ENCODE measurements at places on chromosomes 16 and 17. TPM values are rescaled to one million over a fixed set of nuclear protein-coding genes. Genes with fewer than 3 reads are reported as not detected.

PRR15L gene
- not detected for total RNA-seq

- no peaks in the 10 kb centered on the region for H3K4me1 ChIP-seq
- H3K4me3 ChIP-seq = no peak overlapping the region
- no peaks in the 10 kb centered on the region for H3K36me3 ChIP-seq
- H3K27me3 ChIP-seq = no peaks in the 10 kb centered on the region
- no peak for DNase-seq
- H3K27ac ChIP-seq = no peak overlapping the region
These were observed 331.0 kb upstream of the CCL2 start for GRCh38 chr17:33924104-33924503.

ALOX12B gene
- not detected for total RNA-seq

MT1H gene
- total RNA-seq = not detected

DNA sequence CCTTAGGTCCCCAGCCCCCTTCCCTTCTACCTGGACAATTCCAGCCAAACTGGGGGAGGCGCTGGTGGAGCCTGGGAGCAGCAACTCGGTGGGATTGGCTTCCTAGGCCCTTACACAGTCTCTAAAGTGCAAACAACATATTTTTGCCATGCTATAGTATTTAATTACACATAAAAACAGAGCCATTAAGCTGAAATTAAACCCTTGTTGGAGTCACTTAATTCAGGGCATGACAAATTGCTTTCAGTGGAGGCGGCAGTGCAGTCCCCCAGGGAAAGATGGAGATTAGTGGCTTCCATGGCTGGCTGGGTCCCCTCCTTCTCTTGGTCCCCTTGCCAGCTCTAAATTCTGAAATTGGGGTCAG is 17.3 kb downstream of the IGFBP4 start:
- H3K36me3 ChIP-seq = no peaks in the 10 kb centered on the region
- no peak for DNase-seq
- no peaks in the 10 kb centered on the region for H3K27me3 ChIP-seq
- no peak overlapping the region for H3K27ac ChIP-seq

HOXB2 gene
- total RNA-seq = 27.1 TPM

GRCh38 chr17:27446569-27447301 is 9.5 kb upstream of the KSR1 start:
- peaks cover 6% of the 10 kb centered on the region for H3K4me1 ChIP-seq
- DNase-seq = no peak
- no peaks in the 10 kb centered on the region for H3K36me3 ChIP-seq
- no peaks in the 10 kb centered on the region for H3K27me3 ChIP-seq

DNA sequence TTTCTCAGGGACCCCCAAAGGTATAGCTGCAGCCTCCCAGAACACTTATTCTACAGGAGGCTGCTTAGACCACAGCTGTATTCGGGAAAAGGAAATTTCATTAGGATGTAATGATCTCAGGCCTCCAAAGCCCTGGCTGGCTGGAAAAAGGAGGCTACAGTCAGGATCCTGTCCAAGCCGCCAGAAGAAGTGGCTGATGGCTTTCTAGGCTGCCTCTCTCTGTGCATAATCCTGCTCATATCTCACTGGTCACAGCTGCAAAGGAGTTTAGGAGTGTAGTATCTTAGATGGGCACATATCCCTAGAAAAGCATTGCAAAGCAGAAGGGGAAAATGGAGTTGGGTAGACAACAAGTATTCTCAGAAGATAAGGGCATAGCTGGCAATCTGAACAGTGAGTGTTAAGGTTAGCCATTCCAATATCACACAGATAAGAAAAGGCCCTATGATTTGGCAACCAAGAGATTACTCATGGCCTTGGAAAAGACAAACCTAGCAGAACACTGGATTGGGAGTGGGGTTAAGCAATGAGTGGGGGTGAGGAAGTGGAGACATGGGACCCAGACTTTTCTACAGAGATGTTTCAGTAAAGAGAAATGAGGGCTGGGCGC is 26.0 kb upstream of the PRKCA start:
- H3K36me3 ChIP-seq = no peaks in the 10 kb centered on the region
- DNase-seq = peak; percentile 48
- no peaks in the 10 kb centered on the region for H3K27me3 ChIP-seq

KRTAP4-1 gene
- not detected for total RNA-seq

DNA sequence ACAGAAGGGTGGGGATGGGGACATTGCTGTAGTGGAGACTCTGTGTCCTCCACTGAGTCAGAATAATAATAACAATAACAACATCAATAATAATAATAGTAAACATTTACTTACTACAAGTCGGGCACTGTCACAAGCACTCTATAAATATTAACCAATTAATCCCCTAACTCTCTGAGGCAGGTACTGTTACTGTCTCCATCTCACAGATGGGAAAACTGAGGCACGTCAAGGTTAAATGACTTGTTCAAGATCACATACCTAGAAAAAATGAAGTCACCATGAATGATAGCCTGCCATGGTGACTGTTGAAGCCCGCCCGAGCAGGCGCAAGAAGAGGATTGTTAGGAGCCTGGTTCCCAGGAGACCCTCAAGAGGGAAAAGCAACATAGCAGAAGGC is 10.2 kb downstream of the PRR29 start:
- no peak overlapping the region for H3K4me3 ChIP-seq
- H3K36me3 ChIP-seq = no peaks in the 10 kb centered on the region
- H3K4me1 ChIP-seq = peaks cover 34% of the 10 kb centered on the region
- H3K27ac ChIP-seq = no peak overlapping the region

DNA sequence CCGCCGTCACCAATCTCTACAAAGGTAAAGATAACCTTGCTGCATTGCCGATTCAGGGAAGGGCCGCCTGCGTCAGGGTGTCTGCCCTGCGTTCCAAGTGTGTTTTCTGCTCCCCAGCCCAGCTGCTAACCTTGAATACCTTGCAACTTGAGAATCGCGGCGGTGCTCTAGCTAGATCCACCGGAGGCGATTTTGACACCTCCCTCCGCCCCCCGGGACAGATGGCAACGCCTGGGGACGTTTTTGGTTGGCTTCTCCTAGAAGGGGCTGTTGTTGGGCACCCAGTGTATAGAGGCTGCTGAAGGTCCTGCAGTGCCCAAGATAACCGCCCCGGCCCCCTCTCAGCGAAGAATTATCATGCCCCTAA is 1.5 kb downstream of the HAPSTR1 start:
- H3K4me3 ChIP-seq = peak overlapping the region; percentile 65
- H3K27me3 ChIP-seq = no peaks in the 10 kb centered on the region
- peaks cover 58% of the 10 kb centered on the region for H3K4me1 ChIP-seq
- no peaks in the 10 kb centered on the region for H3K36me3 ChIP-seq
- H3K27ac ChIP-seq = peak overlapping the region; percentile 99
- peak; percentile 62 for DNase-seq

DNA sequence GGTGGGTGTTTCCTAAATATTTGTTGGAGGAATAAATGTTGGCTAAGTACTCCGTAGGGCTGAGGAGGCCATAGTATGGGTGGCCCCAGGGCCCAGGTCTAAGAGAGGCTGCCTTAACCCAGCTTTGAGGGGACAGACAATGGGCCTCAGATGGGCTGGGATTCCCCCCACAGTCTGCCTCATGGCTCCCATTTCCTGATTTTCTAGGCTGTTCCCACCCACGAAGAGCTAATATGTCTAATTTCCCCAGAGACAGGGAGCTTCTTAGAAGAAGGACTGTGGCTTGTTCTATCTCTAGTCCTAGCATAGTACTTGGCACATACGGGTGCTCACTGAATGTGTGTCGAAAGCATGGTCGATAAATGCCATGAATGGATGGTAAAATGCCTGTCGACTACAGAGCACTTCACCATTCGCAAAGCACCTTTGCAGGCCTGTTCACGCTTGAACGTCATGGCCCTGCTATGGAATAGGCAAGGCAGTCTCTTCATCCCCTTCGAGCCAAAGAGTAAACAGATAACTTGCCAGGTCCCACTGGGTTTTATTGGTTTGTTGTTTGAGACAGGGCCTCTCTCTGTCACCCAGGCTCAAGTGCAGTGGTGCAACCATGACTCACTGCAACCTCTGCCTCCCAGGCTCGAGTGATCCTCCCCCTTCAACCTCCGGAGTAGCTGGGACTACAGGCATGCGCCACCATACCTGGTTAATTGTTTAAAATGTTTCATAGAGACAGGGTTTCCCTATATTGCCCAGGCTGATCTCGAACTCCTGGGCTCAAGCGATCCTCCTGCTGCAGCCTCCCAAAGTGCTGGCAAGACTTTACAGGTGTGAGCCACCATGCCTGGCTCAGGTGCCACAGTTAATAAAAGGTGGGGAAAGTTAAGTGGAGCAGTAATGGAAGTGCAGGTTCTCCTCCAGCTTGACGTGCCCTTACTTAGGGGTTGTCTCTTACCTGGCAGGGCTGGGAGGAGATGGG is 9.7 kb downstream of the CHAD start:
- H3K27ac ChIP-seq = no peak overlapping the region
- no peaks in the 10 kb centered on the region for H3K27me3 ChIP-seq
- no peak overlapping the region for H3K4me3 ChIP-seq
- no peaks in the 10 kb centered on the region for H3K4me1 ChIP-seq
- H3K36me3 ChIP-seq = peaks cover 21% of the 10 kb centered on the region
- no peak for DNase-seq

DNA sequence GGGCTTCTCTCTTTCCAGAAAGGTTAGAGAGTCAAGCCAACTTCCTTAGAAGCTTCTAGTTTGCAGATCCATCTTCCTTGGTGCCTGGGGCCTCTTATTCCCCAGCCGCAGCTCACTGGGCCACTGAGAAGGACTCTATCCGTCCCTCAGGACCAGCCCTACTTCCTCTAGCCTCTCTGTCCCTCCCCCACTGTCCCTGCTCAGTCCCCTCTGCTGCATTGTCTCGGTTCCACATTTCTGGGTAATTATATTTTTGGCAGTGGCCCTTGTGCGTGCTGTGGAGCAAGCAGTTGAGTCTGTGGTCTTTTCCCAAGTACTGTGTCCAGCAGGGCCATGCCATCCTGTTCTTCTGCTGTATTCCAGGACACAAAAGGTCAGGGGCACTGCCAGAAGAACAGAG is 17.8 kb downstream of the IRX3 start:
- H3K36me3 ChIP-seq = no peaks in the 10 kb centered on the region
- no peaks in the 10 kb centered on the region for H3K4me1 ChIP-seq
- no peak for DNase-seq

GRCh38 chr16:50458667-50459495 is 89.3 kb upstream of the NKD1 start:
- H3K4me1 ChIP-seq = no peaks in the 10 kb centered on the region
- H3K36me3 ChIP-seq = no peaks in the 10 kb centered on the region
- DNase-seq = no peak
- H3K27ac ChIP-seq = no peak overlapping the region
- peaks cover 3% of the 10 kb centered on the region for H3K27me3 ChIP-seq
- no peak overlapping the region for H3K4me3 ChIP-seq

DNA sequence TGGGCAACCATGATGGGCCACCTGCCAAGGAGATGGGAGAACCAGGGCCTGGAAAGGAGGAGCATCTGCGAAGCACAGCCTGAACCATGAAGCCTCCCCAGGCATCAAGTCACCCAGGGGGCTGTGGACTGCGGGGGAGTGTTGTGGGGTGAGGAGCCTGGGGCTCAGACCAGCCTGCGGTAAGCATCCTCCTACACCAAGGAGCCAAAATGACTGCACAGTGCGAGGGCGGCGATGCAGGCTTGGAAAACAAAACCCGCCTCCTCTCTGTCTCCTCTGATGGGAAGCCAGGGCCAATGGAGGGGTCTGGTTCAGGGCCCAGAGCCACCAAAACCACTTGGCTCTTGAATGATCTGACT is 18.1 kb upstream of the MAF start:
- no peak overlapping the region for H3K27ac ChIP-seq
- no peaks in the 10 kb centered on the region for H3K36me3 ChIP-seq
- no peaks in the 10 kb centered on the region for H3K27me3 ChIP-seq
- H3K4me1 ChIP-seq = no peaks in the 10 kb centered on the region
- H3K4me3 ChIP-seq = no peak overlapping the region

PDK2 gene
- total RNA-seq = 181 TPM

- no peaks in the 10 kb centered on the region for H3K36me3 ChIP-seq
- H3K27me3 ChIP-seq = peaks cover 60% of the 10 kb centered on the region
- H3K4me1 ChIP-seq = peaks cover 14% of the 10 kb centered on the region
These were observed 1.4 kb upstream of the WNT3 start for GRCh38 chr17:46819906-46820351.

GRCh38 chr16:48517493-48517892 is 92.5 kb downstream of the N4BP1 start:
- H3K27ac ChIP-seq = no peak overlapping the region
- H3K4me3 ChIP-seq = no peak overlapping the region
- no peaks in the 10 kb centered on the region for H3K27me3 ChIP-seq
- no peaks in the 10 kb centered on the region for H3K4me1 ChIP-seq
- no peak for DNase-seq

- H3K27me3 ChIP-seq = peaks cover 50% of the 10 kb centered on the region
- H3K4me3 ChIP-seq = no peak overlapping the region
- no peak overlapping the region for H3K27ac ChIP-seq
- no peak for DNase-seq
- no peaks in the 10 kb centered on the region for H3K36me3 ChIP-seq
These were observed 4.4 kb upstream of the IRX5 start for GRCh38 chr16:54926166-54926838.

- H3K36me3 ChIP-seq = no peaks in the 10 kb centered on the region
- no peaks in the 10 kb centered on the region for H3K27me3 ChIP-seq
- no peaks in the 10 kb centered on the region for H3K4me1 ChIP-seq
- no peak overlapping the region for H3K27ac ChIP-seq
These were observed 73.0 kb downstream of the MARCHF10 start for GRCh38 chr17:62735044-62735651.

DNA sequence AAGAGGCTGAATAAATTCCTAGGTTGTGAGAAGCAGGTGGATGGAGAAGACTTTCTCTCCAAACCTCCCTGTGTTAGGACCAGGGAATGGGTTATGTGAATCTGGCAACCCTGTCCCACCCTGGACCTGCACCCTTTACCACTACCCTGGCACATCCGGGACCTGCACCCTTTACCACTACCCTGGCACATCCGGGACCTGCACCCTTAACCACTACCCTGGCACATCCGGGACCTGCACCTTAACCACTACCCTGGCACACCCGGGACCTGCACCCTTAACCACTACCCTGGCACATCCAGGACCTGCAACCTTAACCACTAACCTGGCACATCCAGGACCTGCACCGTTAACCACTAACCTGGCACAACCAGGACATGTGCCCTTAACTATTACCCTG is 207.0 kb upstream of the CACNG3 start:
- DNase-seq = no peak
- no peak overlapping the region for H3K4me3 ChIP-seq
- no peaks in the 10 kb centered on the region for H3K27me3 ChIP-seq
- H3K27ac ChIP-seq = no peak overlapping the region
- H3K36me3 ChIP-seq = no peaks in the 10 kb centered on the region

- no peaks in the 10 kb centered on the region for H3K36me3 ChIP-seq
- no peaks in the 10 kb centered on the region for H3K4me1 ChIP-seq
- no peak overlapping the region for H3K27ac ChIP-seq
- DNase-seq = no peak
- H3K27me3 ChIP-seq = no peaks in the 10 kb centered on the region
These were observed 9.2 kb downstream of the QPRT start for GRCh38 chr16:29688172-29688571.

GRCh38 chr16:27867122-27868110 is 196.1 kb downstream of the GSG1L start:
- no peaks in the 10 kb centered on the region for H3K4me1 ChIP-seq
- no peaks in the 10 kb centered on the region for H3K36me3 ChIP-seq
- H3K4me3 ChIP-seq = no peak overlapping the region
- no peaks in the 10 kb centered on the region for H3K27me3 ChIP-seq

Data from adrenal gland (tissue), 19 donors.